ENCODE measurements at places on chromosomes 5 and 9. TPM values are rescaled to one million over a fixed set of nuclear protein-coding genes. Genes with fewer than 3 reads are reported as not detected.

GRCh38 chr9:78297672-78297961 is 692 bp downstream of the PSAT1 start:
- DNase-seq, result peak; percentile 69

The SEC24A gene
- 9.9 TPM for total RNA-seq

DNA sequence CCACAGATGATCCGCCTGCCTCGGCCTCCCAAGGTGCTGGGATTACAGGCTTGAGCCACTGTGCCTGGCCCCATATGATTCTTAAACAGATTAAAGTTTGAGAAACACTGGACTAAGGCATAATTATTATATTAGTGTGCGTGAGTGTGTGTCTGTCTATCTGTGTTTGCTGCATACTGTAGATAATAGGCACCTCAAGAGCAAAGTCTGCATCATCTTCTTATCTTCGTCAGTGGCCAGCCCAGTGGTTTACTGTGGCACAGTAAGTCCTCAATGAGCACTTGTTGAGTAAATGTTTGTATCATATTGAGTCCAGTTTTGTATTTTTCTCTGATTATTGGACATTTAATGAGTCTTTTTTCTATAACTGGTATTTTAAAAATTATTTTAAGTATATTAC is 81.7 kb downstream of the ITGA1 start:
- DNase-seq, result no peak

The PCDHGA4 gene
- total RNA-seq, result 0.53 TPM

GRCh38 chr9:135968083-135968476 is 6.9 kb upstream of the UBAC1 start:
- DNase-seq, result no peak

- peak; percentile 28 for DNase-seq
Observed at GRCh38 chr5:170633235-170634081, 129.6 kb downstream of the KCNIP1 start.

DNA sequence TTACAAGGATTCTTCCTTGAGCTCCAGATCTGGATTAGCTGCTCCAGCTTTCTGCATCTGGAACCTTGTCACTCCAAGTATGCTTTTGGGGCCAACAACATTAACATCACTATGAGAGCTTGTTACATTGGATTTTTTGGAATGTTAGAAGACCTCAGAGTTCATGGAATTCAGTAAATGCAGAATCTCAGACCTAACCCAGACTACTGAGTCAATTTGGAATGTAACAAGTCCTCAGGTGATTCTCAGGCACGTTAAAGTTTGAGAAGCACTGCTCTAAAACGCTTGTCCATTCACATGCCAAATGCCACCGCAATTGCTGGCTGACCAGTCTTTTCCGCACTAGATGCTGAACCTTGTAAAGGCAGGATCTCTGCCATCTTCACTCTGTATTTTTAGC is 251.4 kb upstream of the TRIM32 start:
- DNase-seq, result no peak

GRCh38 chr5:154098465-154098864 is 59.7 kb downstream of the MFAP3 start:
- DNase-seq, result no peak

The NR6A1 gene
- 2.9 TPM for total RNA-seq

DNA sequence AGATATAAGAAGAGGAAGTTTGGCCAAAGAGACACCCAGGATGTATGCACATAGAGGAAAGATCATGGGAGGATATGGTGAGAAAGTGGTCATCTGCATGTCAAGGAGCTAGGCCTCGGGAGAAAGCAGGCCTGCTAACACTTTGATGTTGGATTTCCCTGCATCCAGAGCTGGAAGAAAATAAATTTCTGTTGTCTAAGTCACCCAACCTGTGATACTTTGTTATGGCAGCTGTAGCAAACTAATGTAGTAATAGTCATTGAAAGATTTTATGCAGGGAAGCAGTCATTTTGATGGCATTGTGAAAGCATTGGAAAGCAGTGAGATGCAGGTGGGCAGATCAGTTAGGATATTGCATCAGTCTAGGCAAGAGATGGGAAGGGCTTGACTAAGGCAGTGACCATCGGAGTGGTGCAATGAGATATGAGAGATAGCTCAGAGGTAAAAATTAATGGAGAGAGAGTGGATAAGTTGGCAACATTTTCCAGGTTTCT is 24.5 kb upstream of the FOCAD start:
- DNase-seq, result no peak

DNA sequence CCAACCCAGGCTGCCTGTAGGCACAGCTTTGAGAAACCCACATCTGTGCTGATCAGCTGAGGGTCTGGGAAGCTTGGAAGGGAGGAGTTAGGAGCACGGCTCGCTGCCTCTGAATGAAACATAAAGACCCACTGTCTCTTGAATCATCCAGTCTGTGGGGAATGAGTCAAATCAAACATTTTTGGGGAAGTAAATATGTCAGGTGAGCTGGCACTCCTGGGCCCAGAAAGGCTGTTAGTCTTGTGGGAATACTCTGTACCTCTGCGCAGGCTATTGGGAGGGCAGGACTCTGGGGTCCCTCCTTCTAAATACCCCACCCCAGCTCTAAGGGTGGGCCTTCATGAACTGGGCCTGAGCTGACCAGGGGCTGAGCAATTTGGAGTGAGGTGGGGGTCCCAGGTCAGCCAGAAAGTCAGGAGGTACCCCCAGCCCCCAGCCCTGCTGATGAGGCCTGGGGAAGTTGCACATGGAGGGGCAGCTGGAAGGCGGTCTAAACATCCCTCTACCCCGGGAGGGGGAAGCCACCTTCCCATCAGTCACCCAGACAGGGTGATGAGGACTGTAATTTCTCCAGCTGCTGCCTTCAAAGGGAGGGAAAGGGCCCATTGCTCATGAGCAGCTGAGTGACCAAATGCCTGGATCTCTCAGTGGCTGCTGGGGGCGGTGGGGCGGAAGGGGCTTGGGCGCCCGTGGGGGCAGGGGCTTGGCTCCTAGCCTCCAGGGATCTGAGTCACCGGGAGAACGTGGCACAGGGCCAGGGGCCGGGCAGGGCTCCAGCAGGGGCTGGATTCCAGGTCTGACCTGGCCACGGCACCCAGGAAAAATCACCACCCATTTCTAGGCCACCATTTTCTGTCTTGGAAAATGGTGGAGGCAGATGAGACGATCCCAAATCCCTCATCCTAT is 10.8 kb downstream of the FIBCD1 start:
- DNase-seq, result peak; percentile 90

DNA sequence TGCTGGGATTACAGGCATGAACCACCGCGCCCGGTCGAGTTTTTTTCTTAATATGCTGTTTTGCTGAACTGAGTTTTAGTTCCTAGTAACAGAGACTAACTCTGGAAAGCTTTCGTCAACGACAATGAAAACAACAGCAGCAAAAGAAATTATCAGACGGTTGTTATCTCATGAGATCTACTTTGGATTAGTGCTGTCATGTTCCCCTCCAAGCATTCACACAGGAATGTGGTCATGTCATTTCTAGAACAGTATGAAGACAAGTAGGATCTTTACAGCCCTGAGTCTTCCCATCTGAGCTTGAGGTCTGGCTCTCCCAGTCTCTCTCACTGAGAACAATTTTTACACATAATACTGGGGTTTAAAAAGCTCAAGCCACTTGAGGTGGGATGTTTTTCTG is 4.0 kb upstream of the ANKRD33B start:
- DNase-seq, result no peak

GRCh38 chr9:14532456-14533115 is 160.6 kb downstream of the ZDHHC21 start:
- DNase-seq, result peak; percentile 33

The FBXL7 gene
- total RNA-seq, result 0.26 TPM

DNA sequence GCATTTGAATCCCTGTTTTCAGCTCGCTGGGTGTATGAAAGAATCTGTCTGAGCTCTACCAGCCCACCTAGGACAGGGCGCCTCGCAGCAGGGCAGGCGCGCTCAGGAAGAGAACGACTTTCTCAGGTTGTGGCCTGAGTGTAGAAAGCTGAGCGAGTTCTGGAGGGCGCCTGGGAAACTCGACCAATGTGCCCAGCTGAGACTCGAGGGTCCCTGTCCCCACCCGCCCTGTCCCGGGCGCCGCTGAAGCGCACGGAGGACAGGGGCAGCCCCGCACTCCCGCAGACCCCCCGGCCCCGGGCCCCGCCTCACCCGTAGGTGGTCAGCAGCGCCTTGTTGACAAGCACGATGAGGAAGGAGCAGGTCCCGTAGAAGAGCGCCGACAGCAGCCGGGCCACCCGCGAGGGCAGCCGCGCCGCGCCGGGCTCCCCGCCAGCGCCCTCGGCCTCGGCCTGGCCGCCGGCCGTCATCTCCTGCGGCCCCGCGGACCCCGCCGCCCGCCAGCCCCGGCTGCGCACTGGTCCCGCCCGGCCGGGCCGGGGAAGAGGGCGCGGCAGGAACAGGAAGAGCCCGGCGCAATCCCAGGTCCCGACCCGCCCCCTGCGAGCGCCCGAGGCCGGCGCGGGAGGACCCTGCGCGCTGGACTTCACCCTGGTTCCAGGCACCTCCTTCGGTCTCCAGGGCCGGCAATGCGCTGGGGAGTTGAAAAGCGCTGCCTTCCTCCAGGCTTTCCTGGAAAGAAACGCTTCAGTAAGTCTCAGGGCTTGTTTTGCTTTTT is at the start of gene SLC35D2:
Gene SLC35D2, minus strand, starts transcription at position 547 of the 778 bp plus-strand sequence. Its CDS starts 77 bp downstream, at position 470.
- DNase-seq, result peak; percentile 27

The ADAMTS6 gene
- 5.9 TPM for total RNA-seq

DNA sequence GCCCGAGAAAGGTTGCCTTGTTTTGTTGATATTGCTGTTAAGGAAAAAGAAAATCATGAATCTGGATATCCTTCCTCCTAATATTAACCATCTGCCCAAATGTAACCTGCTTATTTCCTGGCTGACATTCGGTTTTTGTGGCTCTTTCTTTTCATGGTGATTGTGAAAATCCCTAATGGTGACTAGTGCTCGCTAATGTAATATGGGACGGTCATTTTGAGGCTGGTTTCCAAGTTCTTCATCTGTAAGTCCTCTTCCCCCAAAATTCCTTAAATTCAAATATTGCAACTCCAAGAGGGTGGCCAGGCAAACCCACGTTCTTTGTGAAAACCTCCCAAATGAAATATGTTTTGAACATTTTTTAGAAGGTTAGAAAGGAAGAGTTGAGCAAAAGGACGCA is 63.1 kb upstream of the MAMDC2 start:
- DNase-seq, result no peak

The C5orf52 gene
- total RNA-seq, result not detected

DNA sequence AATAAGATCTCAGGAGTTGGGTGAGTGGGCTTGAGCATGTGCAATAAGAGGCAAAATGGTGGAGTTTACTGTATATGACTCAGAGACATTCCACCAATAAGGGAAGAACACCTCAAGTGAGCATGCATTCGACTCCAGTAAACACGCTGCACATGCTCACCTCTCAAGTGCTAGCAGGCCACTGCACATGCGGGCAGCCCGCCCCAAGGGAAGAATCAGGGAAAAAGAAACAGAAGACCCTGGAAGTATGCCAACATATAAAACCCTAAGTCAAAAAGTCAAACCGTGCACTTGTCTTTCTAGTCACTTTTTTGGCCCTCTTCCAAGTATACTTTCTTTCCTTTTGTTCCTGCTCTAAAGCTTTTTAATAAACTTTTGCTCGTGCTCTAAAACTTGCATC is 245.3 kb upstream of the RASA1 start:
- DNase-seq, result no peak

- DNase-seq, result no peak
Observed at GRCh38 chr9:127349483-127350113, 47.4 kb upstream of the SLC2A8 start.

GRCh38 chr5:115841382-115842088 is at the start of the genes AP3S1 and ATG12:
Gene AP3S1 (plus strand): TSS chr5:115841935. CDS start chr5:115842038, 103 bp downstream.
Gene ATG12 (minus strand): TSS chr5:115841565. CDS start chr5:115841552, 13 bp downstream.
- DNase-seq, result peak; percentile 82

DNA sequence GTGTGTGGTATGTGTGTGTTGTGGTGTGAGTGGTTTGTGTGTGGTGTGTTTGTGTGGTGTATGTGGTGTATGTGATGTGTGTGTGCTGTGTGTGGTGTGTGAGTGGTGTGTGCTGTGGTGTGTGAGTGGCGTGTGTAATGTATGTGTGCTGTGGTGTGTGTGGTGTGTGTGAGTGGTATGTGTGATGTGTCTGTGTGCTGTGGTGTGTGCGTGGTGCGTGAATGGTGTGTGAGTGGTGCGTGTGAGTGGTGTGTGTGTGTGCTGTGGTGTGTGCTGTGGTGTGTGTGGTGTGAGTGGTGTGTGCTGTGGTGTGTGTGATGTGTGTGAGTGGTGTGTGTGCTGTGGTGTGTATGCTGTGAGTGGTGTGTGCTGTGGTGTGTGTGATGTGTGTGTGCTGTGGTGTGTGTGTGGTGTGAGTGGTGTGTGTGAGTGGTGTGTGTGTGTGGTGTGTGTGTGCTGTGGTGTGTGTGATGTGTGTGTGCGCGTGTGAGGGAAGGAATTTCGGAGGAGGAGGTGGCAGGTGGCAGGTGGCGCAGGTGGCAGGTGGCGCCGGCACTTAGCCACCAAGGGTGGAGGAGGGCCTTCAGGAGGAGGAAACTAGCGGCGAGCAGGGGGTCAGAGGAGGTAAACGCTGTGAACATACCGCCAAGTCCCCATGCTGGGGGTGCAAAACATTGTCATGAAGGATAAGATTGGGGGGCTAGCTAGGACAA is 191.8 kb downstream of the MELK start:
- DNase-seq, result no peak

GRCh38 chr5:73654171-73654811 is 28.3 kb downstream of the ARHGEF28 start:
- DNase-seq, result peak; percentile 99

The TEX10 gene
- total RNA-seq, result 22.9 TPM

GRCh38 chr5:98588215-98588614 is 185.2 kb upstream of the RGMB start:
- no peak for DNase-seq

The CMYA5 gene
- total RNA-seq, result 0.77 TPM

GRCh38 chr9:28082671-28083070 is 509.4 kb upstream of the C9orf72 start:
- DNase-seq, result no peak

The BAAT gene
- 0.26 TPM for total RNA-seq

DNA sequence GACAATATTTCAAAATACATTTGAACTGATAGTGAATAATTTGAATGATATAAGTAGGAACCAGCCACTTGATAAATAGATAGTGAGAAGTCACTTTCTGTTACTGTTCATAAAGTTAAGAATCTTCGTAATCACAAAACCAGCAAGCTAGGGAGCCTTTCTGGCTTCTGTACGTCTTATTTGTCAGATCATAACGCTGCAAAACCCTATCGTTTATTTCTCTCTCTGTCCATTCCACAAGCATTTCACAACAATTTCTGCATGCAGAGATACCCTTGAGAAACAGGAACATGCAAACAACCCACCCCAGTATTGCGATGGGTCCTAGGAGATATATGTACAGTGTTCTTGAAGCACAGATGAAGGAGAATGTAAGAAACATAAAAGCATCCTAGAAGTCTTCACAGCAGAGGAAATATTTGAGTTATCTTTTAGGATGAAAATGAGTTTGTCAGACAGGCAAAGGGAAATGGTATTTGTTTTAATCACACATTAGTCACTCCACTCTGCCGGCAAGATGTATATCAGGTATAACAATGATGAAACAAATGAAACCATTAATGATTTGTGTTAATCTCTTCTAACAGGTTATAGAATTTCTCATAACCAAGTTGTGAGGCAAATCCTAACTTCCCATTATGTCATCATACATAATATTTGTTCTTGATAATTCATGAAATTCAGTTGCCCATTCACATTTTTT is 668.7 kb upstream of the FTMT start:
- peak; percentile 76 for DNase-seq

The ACSL6 gene
- total RNA-seq, result 0.13 TPM

- no peak for DNase-seq
Observed at GRCh38 chr9:88663771-88664419, 128.9 kb downstream of the NXNL2 start.

The ADRA1B gene
- under 0.01 TPM for total RNA-seq

The GDA gene
- 1.8 TPM for total RNA-seq

- peak; percentile 1 for DNase-seq
Observed at GRCh38 chr5:8340739-8341344, 471.9 kb downstream of the MTRR start.
